ENCODE measurements at places on chromosomes 12 and 14. TPM values are rescaled to one million over a fixed set of nuclear protein-coding genes. Genes with fewer than 3 reads are reported as not detected.

Gene ZNF140
- 18.8 TPM for total RNA-seq

Gene TAS2R13
- total RNA-seq: 1.5 TPM

Gene RHOJ
- total RNA-seq: 7.1 TPM

Gene GAS2L3
- 17.5 TPM for total RNA-seq

Data from muscle of leg (tissue), 16 donors.